Activated effector memory CD4-positive, alpha-beta T cell treated with Interleukin-2 at 50 U/mL for 16 hours (primary cell): ENCODE measurements at places on chromosomes 2 and 18.

GRCh38 chr2:159009940-159010339 lies 41.5 kb downstream of the TANC1 start:
- DNase-seq = no peak

DNA sequence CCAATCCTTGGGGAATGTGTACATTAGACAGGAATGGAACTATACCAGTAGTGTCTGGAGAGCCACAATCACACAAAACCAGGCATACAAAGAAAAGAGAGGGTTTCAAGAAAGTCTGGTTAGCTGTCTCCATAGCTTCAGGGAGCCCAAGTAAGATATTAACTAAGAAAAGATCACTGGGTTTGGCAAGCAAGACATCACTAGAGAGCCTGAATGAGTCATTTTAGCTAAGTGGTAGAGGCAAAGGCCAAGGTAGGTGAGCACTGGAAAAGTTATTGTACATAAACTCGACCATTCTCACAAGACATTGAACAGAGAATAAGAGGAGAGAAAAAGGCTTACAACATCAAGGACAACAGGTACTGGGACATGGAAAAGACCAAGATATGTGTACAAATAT lies 143.8 kb upstream of the ARL4C start:
- DNase-seq = no peak

GRCh38 chr2:241312082-241312481 lies 3.4 kb downstream of the HDLBP start:
- no peak for DNase-seq

DNA sequence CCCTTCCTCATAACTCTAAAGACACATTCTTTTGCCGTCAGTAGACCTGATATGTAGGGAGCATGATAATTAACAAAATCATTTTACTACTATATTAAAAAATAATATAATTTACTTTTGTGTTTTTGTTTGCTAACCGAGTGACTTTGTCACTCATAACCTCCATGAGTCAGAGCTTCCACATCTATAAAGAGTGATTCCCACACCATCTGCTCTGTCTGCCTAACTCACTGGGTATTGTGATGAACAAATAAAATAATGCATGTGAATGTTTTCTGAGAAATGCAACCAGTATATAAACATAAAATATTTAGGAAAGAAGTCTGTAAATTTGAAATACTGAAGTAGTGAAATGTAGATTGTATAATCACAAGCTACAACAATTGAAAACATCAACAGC lies 123.4 kb upstream of the DSEL start:
- no peak for DNase-seq

GRCh38 chr2:145379934-145380333 lies 860.0 kb upstream of the ZEB2 start:
- no peak for DNase-seq

- no peak for DNase-seq
Measured at GRCh38 chr18:45439851-45440645, 175.2 kb upstream of the SLC14A2 start.

DNA sequence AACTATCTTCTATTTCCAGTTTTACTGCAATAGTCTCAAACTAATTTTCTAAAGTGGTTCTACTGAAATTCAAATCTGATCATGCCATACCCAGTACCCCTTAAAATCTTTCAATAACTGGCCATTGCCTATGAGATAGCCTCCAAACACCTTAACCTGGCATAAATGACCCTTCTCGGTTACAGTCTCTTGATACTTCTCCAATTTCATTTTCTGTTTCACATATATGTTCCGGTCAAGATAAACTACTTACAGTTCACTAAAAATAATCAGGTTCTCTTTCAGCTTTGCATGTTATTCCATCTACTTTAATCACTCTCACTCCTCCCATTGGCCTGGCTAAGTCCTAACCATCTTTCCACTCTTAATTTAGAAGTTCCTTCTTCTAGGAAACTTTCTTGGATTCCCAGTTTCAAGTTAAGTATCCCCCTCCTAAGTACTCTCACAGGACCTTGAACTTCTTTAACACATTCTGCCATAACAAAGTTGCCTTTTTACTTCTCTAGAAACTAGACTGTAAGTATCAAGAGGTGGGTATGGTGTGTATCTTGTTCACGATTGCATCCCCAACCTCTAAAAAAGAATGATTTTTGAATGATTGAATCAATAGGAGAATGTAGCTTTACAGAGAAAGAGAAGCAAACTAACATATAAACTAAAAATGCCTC lies 110.2 kb upstream of the RBBP8 start:
- no peak for DNase-seq

- DNase-seq = no peak
Measured at GRCh38 chr2:219001100-219001576, 7.9 kb upstream of the CRYBA2 start.

GRCh38 chr18:55920063-55920462 lies 332.1 kb upstream of the TCF4 start:
- DNase-seq = no peak

DNA sequence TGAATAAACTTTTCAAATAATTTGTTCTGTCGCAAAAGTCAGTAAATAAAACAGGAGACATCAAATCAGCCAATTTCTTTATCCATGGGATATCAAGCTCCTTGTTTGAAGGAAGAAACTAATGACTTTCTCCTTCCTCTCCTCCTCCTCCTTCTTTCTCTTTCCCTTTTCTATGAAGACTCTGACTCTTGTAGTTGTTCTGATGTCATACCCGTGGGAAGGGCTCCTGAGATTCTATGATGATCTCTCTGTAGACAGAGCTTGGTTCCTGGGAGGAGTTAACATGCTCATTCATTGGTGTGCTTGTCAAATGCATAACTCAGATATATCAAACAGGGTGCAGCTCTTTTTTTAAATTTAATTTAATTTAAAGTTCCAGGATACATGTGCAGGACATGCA lies 118.7 kb upstream of the KCTD1 start:
- DNase-seq = no peak
